ENCODE measurements at places on chromosomes 3 and 15.

DNA sequence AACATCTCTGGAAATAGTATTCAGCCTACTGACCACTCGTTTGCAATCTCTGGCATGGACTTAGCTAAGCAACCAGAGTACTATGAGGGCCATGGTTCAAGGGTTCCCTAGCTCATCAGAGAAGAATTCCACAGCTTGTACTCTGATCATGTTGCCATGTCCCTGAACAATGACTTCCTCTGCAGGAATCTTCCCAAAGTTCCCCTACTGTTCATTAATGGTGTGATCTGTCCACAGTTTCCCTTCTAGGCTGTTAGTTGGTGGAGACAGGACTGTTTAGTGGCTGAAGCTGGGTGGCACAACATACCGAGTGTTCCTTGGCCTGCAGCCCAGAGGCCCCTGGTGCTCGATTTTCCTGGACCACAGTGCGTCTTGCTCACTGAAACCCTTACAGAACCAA, 44.4 kb upstream of the GALNT15 start:
- no peak for DNase-seq

- no peak for DNase-seq
Measured at GRCh38 chr3:9292516-9292915, 43.1 kb upstream of the SRGAP3 start.

GRCh38 chr3:138686771-138687221, 78.2 kb downstream of the FAIM start:
- DNase-seq = no peak

DNA sequence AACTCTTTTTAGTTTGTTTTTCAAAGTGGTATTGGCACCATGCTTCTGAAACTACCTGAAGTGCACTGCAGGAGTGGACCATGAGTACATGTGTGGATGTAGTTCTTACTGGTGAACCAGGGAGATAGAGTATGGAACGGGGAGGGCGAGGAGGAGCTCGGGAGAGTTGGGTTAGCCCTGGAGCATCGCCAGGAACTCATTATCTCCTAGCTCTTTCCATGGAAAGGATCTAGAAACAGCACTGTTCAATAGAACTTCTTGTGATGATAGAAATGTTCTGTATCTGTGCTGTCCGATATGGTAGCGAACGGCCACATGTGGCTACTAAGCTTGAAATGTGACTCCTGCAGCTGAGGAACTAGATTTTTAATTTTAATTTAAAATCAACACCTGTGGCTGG, 47.3 kb downstream of the VGLL4 start:
- DNase-seq = no peak
